Sigmoid colon (tissue), 7 donors: ENCODE measurements at places on chromosomes 7 and 10. TPM values are rescaled to one million over a fixed set of nuclear protein-coding genes. Genes with fewer than 3 reads are reported as not detected.

Gene SKIDA1
- 2.9 TPM for total RNA-seq

Gene ZNF25
- 24.1 TPM for total RNA-seq

Gene EPO
- not detected for total RNA-seq

Gene RET
- total RNA-seq, result 6.5 TPM

Gene ZNF503
- total RNA-seq, result 19.4 TPM

Gene PNLIPRP2
- total RNA-seq, result not detected

Gene HTR7
- total RNA-seq, result 1.2 TPM

Gene HECW1
- total RNA-seq, result 1.5 TPM

Gene RHOBTB1
- total RNA-seq, result 17.5 TPM

Gene CPXM2
- 153 TPM for total RNA-seq

Gene ADAM8
- total RNA-seq, result 0.83 TPM

Gene PON1
- not detected for total RNA-seq

Gene CALHM3
- total RNA-seq, result not detected

Gene JCAD
- 99.7 TPM for total RNA-seq
